NK-92 treated with Interleukin-12 subunit alpha and Interleukin-12 subunit beta, amount 100 ng/mL, for 24 hours (cell line): ENCODE measurements at places on chromosomes 3 and 15.

DNA sequence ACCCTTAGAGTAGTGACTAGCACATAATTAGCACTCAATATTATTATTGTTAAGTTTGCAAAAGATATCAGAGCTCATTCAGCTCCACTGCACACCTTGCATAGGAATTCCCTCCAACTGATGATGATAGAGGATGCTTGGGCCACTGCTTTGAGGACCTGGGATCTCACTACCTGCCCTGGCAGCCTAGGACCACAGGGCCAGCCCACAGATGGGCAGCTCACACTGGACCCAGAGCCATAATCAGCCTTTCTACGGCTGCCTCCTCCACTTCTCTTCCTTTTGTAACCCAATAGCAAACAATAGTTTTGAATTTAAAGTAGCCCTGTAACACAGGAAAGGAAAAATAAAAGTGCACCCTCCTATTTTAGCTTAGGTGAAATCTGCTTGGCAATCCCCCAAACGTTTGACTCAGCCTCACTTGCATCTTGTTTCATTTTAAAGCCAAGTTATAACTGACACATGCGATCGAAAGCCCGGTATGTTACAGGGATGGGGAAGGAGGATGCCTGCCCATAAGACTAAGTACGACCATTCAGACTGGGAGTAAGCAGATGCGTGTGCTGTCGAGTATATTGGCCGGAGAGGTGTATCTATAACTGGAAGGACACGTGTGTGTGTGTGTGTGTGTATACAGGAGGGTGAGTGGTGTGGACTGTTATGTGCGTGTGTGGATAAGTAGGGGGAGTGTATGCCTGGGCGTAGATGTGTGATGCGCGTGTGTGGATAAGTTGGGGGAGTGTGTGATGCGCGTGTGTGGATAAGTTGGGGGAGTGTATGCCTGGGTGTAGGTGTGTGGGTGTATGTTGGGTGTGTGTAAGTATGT is 65.9 kb downstream of the CPN2 start:
- no peak for DNase-seq

DNA sequence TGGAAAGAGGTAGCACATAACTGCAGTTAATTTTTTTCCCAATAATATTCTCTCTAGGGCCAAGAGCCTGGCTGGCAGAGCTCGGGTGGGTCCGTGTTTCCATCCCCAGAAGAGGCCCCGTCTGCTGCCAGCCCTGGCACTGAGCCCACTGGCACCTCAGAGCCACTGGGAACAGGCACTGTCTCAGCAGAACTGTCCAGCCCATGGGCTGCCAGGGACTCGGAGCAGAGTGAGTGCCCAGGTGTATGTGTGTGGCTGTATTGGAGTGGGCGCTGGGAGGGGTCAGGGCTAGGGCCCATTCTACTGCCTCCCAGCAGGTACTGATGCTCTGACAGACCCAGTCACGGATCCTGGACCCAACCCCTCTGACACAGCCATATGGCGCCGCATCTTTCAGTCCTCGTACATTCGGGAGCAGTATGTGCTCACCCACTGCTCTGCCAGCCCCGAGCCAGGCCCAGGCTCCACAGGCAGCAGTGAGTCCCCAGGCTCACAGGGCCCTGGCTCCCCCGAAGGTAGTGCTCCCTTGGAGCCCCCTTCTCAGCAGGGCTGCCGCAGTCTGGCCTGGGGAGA is 8.9 kb downstream of the VWA5B2 start:
- no peak for DNase-seq

DNA sequence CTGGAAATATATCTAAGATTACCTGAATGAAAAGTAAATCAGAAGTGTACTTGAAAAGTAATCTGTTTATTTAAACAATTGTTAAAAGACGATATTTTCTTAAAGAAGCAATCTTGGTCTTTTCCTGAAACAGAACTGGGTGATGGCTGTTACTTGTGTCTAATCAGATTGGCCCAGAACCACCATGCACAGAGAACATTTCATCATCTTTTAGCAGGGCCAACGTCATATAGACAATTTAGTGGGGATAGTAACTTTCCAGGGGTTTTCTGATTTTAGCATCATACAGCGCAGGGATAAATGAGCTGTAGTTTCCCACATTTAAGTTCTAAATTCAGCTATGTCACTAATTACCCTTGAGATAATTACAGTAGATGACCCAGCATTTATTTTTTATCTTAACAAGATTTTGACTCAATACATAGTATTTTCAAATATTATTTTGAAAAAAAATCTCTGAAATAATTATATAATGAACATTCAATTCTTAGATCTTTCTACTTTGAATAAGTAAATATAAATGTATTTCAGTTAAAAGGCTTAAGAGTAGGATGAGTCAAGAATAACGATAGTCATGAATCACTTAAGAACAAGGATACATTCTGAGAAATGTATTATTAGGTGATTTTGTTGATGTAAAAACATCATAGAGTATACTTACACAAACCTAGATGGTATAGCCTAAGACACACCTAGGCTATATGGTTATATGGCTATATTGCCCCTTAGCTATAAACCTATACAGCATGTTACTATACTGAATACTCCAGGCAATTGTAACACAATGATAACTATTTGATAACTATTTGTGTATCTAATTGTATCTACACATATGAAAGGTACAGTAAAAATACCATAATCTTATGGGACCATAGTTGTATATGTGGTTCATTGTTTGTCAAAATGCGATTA is 103.8 kb upstream of the MME start:
- DNase-seq = no peak

GRCh38 chr15:99681990-99682389 is 51.2 kb downstream of the LYSMD4 start:
- no peak for DNase-seq

GRCh38 chr3:124522082-124522625 is 208.1 kb upstream of the UMPS start:
- DNase-seq = no peak

DNA sequence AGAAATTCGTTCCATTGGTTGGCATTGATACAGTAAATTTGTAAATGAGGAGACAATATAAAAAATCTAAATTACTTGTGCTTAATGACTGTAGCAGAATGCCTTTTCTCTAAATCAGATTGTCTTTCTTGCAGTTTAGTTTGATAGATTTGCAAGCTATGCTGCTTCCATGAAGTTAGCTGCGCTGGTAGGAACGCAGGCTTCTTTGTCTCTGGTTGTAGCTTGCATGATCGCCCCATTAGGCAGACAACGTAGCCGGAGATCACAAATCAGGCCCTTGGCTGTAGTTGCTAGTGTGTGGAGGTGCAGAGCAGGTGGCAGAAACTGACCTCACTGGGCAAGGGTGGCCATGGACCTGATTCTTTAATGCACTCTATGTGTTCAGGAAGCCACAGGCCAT is 6.1 kb downstream of the ZIC1 start:
- no peak for DNase-seq

GRCh38 chr3:151687076-151687475 is 46.7 kb upstream of the AADACL2 start:
- DNase-seq = no peak

- DNase-seq = no peak
Measured at GRCh38 chr3:42515391-42515916, 13.0 kb downstream of the VIPR1 start.

- DNase-seq = no peak
Measured at GRCh38 chr3:33089515-33089914, 7.4 kb downstream of the GLB1 start.

GRCh38 chr15:56094171-56094570 is 100.8 kb upstream of the NEDD4 start:
- DNase-seq = no peak

DNA sequence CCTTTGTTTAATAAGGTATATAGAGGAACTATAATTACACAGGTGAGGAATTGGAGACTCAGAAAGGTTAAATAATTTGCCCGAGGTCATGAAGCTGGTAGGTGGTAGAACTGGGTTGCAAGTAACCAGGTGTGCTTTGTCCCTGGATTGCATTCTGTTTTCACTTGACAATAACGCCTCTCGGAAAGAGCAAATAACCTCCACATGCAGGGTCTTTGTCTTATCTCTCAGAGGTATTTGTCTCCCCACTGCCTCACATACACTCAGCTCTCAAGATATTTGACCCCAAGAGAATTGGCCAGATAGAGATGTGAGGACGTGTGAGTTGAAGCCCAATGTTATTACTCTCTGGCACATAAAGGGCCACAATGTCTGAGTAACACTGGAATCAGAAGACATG is 320.9 kb upstream of the ONECUT1 start:
- DNase-seq = no peak

- DNase-seq = no peak
Measured at GRCh38 chr15:57885435-57885834, 178.9 kb downstream of the POLR2M start.

DNA sequence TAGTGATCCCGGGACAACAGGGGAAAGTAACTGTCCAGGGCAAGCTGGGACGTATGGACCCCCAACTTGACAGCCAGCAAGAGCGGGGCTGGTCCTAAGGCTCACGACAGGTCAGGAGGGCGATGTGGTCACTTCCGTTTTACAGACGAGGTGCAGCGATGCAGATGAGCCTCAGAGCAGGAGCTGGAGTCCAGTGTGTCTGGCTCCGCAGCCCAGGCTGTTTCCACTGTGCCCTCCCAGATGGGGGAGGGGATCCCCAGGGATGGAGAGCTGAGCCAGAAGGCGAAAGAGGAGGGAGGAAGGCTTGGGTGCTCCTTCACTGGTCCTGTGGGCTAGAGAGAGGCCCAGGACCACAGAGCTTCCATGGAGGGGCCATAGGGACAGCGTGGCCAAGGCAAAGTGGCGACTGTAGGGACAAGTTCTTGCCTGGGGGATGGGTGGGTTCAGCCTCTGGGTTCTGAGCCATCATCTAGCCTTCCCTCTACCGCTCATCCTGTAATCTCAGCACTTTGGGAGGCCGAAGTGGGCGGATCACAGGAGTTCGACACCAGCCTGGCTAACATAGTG is 5.7 kb downstream of the SNX33 start:
- DNase-seq = no peak

DNA sequence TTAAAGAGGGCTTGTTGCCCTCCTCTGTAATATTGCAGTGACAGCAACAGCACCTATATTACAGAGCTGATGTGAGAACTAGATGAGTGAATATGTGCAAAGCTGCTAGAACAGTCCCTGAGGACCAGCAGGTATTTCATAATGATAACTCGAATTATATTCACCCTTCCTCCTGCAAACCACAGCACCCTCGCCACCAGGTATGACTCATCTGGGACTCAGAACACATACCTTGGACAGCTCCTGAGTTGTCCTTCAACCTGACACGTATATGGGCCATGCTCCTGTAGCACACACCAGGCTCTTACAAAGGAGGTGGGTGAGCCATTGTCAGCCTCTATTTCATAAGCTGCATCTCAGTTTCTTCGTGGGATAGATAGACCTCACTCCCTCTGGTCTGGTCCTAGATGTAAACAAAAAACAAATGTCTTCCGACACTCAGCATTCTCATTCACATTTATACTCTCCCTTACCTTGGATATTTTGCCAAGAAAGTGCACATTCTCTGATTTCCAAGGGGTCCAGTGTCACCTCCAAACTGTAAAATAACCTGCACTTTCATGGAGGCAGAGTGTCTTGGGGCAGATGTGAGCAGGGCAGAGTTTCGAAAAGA is 124.5 kb downstream of the TLE3 start:
- peak; percentile 73 for DNase-seq

DNA sequence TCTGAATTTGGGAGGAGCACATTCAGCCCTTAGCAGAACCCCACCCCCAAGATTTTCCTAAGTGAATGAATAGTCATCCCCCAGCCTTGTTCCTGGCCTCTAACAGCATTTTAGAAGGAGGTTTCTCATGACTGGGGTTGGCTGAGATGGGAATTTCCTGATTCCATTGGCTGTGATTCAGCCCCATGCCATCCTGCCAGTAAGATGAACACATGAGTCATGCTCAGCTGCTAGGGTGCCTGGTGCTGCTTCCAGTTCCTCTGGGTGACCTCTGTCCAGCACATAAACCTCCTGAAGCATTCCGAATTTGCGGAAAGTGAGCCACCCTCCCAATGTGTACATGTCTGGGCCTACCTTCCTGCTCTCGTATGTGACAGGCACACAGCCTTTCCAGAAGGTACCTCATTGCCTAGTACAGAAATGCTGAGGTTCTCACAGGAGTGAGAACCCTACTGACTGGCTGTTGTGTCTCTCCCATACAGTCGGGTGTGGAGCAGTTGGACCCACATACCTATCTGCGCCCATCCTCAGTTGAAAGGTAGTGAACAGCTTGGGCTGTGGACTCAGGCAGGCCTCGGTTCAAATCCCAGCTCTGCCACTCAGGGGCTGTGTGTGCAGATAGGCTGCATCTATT is 91.7 kb downstream of the APBA2 start:
- DNase-seq = no peak

DNA sequence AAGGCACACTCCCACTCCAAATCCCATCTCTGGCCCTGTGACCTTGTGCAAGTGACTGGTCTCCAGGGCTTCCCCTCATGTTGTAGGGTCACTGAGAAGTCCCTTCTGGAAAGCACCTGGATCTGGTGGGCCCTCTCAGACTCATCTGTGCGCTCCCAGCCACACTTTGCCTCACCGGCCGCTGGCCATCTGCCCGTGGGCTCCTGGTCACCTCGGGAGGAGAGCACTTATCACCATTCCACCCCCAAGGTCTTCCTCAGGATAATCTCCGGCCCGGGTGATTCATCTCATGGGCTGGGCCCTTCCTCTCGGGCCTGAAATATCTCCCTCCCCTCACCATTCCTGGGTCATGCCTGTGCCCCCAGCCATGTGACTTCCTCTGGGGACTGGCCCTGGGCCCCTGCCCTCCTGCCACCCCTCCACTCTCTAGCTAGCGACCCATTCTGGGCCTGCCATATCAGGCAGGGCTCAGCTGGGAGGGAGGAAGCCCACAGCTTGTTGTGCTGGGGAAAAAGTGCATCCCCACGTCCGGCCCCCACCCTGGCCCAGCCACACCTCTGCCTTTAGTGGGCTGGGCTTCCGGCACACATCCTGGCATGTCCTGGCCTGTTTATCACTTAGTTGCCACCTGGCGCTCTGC is 10.6 kb upstream of the WNT7A start:
- DNase-seq = no peak

DNA sequence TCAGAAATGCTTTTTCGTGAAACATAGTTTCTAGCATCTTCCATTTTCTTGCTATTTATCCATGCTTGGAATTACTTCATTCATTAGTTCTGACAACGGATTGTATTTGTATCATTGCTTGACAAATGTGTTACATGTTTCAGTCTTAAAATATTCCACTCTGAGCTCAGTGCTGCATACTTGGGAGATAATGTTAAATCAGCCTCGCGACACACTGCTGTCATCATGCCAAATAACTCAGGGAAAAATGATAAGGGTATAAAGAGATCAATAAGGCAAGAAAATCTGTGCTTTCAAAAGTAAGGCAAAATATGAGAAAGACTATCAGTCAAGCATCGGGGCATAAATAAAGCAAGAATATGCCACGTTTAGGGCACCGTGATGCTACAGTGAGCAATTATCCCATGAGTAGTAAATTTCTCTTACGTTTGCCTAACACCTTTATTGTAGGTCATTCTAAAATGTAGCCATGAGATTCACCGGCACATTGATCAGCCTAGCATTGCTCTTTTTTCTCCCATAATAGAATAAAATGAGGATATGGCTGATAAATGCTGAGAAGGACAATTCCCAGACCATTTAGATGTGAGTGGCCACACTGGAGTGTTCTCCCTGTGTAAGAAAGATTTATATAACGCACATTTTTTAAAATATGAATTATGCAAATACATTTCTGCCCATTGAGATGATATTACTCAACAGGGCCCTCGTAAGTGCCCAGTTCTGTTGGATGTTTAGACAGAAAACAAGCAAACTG is 133.8 kb downstream of the RBMS3 start:
- DNase-seq = no peak
